NCI-H1436 treated with DMSO at 0.1 percent for 48 hours (cell line): ENCODE measurements at places on chromosomes 16 and 17.

- no peak for DNase-seq
Measured at GRCh38 chr17:45999900-46000290, 845 bp downstream of the STH start.

GRCh38 chr16:10738231-10739077 lies 5.2 kb upstream of the NUBP1 start:
- DNase-seq: no peak

GRCh38 chr16:47392081-47392480 lies 68.8 kb downstream of the ITFG1 start:
- no peak for DNase-seq

GRCh38 chr17:47895347-47895855 lies 635 bp upstream of the SP2 start:
- no peak for DNase-seq

GRCh38 chr17:1759529-1759928 lies 2.3 kb upstream of the SERPINF1 start:
- DNase-seq: no peak

GRCh38 chr17:35540589-35541404 lies 3.3 kb upstream of the SLFN12L start:
- DNase-seq: no peak

- peak; percentile 31 for DNase-seq
Measured at GRCh38 chr17:39576187-39576586, 31.5 kb downstream of the NEUROD2 start.

GRCh38 chr17:42122371-42123303 lies at the start of gene HSPB9:
Gene HSPB9, plus strand, starts transcription at chr17:42122804. Its CDS starts 47 bp downstream, at chr17:42122851.
- no peak for DNase-seq

DNA sequence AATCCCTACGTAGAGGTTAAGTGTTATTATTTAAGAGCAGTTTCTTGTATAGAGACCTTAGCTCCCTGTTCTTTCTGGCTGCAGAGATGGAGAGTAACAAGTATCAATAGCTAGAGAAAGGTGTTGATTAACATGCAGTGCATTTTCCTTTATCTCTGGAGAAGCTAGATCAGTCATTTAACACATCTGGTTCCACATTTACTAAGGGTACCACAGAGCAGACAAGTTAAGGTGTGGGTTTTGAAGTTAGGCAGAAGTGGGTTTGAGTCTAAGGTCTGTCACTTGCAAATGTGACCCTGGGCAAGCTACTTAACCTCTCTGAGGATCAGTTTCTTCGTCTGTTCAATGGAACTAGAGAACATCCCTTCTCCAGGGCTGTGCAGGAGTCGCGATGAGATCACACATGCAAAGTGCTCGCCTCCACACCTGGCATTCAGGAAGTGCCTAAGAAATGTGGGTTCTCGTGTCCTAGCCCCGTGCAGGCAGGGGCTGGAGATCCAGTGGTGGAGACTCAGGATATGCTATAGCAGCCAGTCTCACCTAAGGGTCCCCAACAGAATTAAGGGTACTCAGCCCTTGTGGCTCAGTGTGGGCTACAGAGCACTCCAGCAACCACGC lies 224.4 kb downstream of the XYLT1 start:
- DNase-seq: no peak

- DNase-seq: no peak
Measured at GRCh38 chr17:75834279-75834920, 9.8 kb downstream of the UNC13D start.

GRCh38 chr17:73588301-73588846 lies 55.9 kb downstream of the SDK2 start:
- DNase-seq: no peak

GRCh38 chr16:58454856-58455255 lies 45.1 kb upstream of the NDRG4 start:
- DNase-seq: no peak

GRCh38 chr16:14564861-14565687 lies 65.0 kb downstream of the PARN start:
- peak; percentile 58 for DNase-seq

DNA sequence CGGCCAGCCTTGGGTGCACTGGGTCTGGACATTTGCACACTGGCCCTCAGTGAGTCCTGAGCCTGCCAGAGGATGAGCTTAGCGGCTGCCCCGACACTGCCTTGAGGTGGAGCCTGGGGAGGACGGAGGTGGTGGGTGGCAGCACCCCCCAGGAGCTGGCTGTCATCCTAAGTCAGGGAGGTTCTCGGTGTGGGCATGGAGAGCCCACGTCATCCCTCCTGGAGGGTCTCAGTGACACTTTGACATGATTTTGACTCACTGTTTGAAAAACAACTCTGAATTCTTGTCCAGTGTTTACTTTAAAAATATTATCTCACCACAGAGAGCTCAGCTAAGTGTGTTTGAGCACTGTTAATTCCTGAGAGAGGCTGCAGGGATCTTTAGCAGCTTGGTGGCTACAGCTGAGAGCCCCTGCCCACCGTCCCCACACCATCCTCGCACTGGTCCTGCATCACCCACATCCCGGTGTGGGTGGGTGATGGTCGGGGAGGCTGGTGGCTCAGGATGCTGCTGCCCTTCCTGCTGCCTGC lies 63.1 kb downstream of the BANP start:
- no peak for DNase-seq

- no peak for DNase-seq
Measured at GRCh38 chr17:29190039-29190438, 9.8 kb upstream of the MYO18A start.

GRCh38 chr17:57288773-57289121 lies 32.4 kb downstream of the MSI2 start:
- no peak for DNase-seq

DNA sequence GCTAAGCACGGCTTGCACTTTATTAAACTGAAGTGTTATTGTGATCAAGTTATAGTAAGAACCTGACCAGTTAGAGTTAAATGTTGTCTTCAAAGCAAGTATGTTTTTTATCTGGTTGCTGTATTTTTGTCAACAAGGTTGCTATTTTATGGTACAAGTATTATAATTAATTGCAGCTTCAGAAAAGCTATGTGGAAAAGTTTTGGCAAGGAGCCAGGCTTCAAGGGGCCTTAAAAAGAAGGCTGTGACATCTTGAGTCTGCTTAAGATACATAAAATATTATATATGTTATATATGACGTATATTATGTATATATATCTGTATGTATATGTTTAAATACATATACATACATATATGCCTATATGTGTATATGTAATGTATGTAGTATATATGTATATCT lies 1461.2 kb upstream of the CDH8 start:
- no peak for DNase-seq

- no peak for DNase-seq
Measured at GRCh38 chr16:50103764-50104163, 38.0 kb downstream of the HEATR3 start.

GRCh38 chr16:20383106-20384029 lies 21.2 kb downstream of the PDILT start:
- peak; percentile 0 for DNase-seq

DNA sequence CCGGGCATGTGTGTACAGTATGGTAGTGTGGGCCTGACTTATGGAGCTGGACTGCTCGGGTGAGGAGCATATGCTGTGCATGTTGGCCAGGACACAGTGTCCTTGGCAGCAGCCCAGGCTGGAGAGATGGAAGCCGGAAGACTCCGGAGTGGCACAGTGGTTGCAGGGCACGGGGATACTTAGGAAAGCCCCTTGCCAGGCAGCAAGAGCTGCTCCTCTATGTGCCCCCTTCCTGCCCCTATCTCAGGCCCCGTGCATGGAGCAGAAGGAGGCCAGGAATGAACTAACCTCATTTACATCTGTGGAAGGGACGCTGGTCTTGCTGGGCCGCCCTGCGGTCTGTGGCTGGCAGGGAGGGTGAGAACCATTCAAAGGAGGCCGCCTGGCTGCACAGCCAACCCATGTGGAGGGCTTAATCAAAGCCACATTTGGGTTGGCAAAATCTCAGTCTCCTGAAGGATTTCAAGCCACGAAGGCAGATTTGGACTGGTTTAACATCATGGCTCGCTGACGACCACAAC lies 32.2 kb upstream of the RCVRN start:
- no peak for DNase-seq

DNA sequence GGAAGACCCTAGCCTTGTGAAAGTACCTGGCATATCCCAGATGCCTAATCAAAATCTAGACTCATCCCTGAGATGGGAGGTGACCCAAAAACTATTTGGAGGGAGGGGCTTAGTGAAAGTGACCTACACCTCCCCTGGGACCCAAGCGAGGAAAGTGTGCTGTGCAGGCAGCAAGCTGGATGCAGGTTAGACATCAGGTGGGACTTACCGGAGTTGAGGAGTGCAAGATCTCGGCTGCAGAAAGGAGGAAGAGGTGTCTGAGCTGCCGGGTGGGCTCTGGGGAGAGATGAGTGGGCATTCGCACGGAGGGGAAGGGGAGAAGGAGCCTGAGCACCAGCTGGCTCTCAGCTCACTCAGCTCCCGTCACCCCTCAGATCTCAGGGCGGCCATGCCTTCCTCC lies 10.3 kb upstream of the SBK1 start:
- no peak for DNase-seq

- DNase-seq: no peak
Measured at GRCh38 chr17:18038149-18038850, 668 bp downstream of the ATPAF2 start.

DNA sequence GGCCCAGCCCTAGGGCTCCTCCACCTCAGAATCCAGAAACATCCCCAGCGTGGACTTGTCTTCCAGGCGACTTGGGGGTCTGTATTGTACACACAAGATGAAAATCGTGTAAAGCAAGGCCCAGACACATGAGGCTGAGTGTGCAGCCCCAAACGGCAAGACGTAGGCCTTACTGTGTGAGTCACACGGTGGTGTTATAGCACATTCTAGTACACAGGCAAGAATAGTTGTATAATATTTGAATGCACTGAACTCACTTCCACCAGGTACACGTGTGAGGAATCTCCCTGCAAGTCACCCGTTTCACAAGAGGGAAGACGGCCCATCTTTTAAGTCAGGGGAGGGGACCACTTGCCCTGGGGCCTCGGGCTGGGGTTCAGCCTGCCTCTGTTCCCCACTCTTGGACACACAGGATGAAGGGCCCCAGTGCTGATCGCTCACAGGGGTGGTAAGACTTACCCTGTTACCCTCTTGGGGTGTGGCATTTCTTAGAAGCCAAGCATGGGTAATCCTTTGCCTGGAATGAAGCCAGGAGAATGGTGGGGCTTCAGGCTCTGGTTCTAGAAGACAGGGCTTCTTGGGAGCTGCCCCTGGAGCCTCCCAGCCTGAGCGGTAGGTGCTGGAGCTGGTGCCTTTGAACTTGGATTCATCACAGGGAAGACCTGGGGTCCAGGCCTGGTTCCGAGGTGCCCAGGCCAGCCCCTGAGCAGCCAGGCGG lies 71.3 kb downstream of the SREBF1 start:
- no peak for DNase-seq

DNA sequence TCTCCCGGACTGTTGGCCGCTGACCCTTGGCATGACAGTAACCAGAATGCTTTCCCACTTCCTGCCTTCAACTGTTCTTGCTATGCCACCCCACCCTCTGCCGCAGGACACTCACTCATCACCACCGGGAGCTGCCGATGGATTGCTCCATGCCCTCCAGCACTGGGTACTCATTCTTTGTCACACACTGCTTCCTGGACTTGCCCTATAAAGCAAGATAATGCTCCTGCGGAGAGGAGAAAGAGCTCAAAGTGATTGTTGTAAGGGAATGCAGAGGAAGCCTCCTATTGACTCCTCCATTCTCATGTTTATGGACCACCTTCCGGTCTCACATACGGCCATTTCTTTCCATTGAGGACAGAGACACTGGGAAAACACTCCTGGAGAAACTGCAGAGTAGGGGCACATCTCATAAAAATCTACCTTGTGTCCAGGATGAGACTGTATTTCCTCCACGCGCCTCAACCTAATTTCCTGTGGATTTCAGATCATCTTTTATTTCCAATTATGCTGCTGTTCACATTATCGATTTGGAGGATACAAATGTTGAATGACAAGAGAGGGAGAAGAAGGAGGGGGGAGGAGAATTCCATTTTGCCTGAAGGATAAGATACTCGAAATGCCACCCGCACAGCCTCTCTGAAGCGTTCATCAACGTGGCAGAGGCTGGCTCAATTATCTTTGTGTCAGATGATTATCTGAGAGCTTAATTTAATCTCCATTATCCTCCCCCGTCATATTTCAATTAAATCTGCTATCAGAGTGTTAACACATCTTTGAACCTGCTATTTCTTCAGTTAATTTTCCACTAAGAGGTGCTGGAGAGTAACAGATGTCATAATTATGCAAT lies 486.1 kb upstream of the SALL1 start:
- DNase-seq: no peak

- no peak for DNase-seq
Measured at GRCh38 chr17:79556271-79556670, 54.6 kb downstream of the RBFOX3 start.

GRCh38 chr16:57898961-57899360 lies 72.0 kb downstream of the CNGB1 start:
- no peak for DNase-seq

DNA sequence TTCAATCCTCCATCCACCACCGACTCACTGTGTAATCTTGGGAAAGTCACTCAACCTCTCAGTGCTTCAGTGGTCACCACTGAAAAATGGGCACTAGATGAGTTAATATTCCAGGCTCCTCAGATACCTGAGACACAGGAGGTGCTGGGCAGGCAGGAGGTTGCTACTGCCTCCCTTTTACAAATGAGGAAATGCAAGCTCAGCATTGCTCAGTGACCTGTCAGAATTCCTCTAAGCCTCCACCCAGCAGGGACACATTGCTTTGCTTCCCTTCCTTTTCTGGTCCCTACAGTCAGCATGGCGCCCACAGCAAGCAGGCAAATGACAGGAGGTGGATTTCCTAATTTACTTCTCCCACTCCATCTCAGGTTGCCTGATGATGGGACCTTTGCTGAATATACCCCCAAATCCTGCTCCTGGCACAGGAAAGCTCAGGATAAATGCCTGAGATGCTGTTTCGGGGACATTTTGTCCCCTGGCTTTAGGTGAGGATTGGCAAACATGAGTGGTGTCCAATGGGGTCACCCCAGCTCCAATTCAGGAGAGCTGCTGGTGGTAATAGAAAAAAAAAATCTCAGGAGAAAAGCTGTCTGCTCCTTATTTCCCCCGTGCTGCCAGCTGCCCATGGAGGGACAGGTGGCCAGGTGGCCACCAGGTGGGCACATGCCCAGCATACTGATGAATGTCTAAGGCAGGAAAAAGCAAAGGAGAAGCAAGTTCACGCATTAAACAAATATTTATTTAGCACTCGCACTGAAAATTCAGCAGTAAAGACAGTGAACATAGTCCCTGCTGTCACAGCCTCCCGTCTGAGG lies 5.0 kb upstream of the KRT13 start:
- no peak for DNase-seq

DNA sequence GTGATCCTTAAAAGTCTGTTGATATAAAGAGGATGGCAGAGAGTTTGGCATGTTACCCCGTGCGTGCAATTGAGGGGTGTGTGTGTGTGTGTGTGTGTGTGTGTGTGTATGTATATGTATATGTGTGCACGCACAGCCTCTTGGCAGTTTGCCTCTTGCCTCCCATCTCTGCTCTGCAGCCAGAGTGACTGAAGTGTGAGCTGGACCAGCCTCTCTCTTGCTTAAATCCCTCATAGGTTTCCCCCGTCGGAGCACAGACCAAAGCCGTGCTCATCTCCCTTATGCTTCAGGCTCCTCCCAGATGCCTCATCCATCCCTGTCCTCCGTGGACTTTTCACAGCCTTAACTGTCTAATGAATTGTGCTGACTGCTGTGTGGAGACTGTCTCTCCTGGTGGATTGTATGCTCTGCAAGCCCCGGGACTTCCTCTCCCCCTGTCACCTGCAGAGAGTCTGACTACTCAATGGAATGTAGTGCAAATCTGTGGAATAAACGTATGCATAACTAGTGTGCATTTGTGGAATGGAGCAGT lies 413.5 kb downstream of the CPPED1 start:
- no peak for DNase-seq

- DNase-seq: no peak
Measured at GRCh38 chr17:51456942-51457341, 196.6 kb downstream of the UTP18 start.
